ENCODE measurements at places on chromosomes 16 and 17.

- no peak for DNase-seq
Measured at GRCh38 chr17:61836266-61837174, 26.8 kb downstream of the BRIP1 start.

GRCh38 chr16:31020536-31020935 is 10.1 kb upstream of the STX1B start:
- no peak for DNase-seq

DNA sequence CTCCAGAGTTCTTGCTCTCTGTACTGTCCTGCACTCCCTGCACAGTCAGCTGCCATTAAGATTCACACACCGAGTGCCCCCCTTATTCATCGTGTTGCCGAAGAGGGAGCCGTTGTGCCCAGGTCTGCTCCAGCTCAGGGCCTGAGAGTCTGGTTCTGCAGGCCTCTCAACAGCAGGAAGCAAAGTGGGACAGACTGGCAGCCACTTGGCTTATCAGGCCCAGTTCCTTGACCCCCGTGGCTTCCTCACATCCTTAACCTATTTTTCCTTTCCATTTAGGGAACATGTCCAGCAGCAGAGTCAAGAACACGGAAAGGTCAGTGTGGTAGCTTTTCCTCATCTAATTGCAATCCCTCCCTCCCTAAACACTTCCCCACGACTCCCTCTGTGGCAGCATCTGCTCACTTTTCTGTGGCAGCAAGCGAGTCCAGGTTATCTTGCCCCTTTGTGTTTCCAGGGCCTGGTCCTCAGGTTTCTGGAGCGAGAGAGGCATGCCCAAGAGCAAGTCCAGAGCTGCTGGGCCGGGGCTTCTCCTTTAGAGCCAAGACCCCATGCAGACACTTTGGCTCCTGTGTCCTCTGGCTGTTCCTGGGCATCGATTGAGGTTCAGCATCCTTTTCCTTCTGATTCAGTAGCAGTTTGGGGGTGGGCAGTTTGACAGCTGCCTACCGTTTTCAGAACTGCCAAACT is 22.1 kb upstream of the ADAM11 start:
- no peak for DNase-seq

DNA sequence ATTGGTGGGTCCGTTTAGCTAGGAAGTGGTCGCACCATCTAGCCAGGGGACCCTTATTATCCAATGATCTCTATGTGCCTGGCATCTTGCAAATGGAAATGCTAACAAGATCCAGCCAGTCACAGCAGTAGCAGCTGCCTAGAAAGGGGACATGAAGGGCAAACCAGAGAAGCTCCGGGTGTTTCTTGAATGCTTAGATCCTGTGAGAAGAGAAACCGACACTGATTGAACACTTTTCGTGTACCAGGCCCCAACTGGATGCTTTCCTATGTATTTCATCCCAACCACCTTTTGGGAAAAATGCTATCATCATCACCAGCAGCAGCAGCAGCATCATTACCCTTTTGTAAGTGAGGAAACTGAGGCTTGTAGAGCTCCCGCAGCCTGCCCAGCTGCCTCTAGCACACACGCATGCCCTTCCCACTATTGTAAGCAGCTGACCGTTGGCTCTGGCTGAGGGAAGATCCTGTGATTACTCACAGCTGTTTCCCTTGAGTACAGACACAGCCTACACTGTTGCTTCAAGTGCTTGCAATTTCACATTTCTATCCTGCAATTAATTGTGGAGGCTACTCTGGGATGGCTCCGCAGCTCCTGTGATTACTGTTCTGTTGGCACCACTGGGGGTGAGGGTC is 180.7 kb upstream of the CACNG5 start:
- no peak for DNase-seq

- no peak for DNase-seq
Measured at GRCh38 chr17:66915204-66915611, 49.3 kb upstream of the CACNG4 start.

GRCh38 chr17:17855976-17856375 is 19.2 kb upstream of the SREBF1 start:
- DNase-seq, result no peak

- DNase-seq, result no peak
Measured at GRCh38 chr16:4411684-4412083, 4.7 kb downstream of the CORO7 start.

- DNase-seq, result no peak
Measured at GRCh38 chr16:84068041-84068440, 25.4 kb upstream of the SLC38A8 start.

DNA sequence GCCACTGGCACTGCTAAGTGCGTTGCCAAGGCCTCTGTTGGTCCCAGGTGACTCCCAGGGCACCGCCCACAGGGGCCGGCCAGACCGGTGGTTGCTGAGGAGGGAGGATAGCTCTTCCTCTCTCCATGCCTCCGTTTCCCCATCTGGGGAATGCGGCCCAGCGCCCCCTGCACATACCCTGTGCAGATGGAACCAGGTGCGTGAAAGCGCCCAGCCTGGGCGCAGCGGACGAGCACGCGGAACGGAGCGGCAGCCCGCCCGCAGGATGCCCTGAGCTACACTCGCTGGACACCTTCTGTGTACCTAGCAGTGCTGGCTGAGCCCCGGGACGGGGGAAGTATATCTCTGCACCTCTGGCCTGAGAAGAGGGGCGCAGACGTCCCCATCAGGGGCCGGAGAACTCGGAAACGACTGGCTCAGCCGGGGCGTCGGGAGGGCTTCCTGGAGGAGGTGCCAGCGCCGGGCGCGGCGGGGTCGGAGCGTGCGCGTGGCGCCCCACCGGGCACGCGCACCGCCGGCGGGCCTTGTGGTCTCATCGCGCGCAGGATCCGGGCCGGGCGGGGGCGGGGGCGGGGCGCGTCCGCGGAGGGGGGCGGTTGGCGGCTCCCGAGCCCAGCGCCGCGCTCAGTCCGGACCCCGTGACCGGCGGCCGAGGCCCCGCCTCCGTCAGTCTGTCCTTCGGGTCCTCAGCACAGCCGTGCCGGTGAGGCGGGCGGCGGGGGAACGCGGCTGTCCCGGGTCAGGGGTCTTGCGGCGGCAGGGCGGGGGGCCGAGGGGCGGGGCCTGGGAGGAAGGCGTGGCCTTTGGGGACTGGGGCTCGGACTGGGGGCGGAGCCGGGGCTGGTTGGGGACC is at the start of the genes CCDC78 and HAGHL:
CCDC78 (minus strand) TSS at position 6 of the 853 bp plus-strand sequence. CDS start 76 bp downstream, outside the sequence.
HAGHL (plus strand) TSS at position 669 of the 853 bp plus-strand sequence. CDS start 404 bp downstream, outside the sequence.
- peak; percentile 86 for DNase-seq

GRCh38 chr17:42002792-42003301 is 14.4 kb downstream of the DNAJC7 start:
- no peak for DNase-seq

- no peak for DNase-seq
Measured at GRCh38 chr17:72223866-72224291, 103.1 kb downstream of the SOX9 start.

DNA sequence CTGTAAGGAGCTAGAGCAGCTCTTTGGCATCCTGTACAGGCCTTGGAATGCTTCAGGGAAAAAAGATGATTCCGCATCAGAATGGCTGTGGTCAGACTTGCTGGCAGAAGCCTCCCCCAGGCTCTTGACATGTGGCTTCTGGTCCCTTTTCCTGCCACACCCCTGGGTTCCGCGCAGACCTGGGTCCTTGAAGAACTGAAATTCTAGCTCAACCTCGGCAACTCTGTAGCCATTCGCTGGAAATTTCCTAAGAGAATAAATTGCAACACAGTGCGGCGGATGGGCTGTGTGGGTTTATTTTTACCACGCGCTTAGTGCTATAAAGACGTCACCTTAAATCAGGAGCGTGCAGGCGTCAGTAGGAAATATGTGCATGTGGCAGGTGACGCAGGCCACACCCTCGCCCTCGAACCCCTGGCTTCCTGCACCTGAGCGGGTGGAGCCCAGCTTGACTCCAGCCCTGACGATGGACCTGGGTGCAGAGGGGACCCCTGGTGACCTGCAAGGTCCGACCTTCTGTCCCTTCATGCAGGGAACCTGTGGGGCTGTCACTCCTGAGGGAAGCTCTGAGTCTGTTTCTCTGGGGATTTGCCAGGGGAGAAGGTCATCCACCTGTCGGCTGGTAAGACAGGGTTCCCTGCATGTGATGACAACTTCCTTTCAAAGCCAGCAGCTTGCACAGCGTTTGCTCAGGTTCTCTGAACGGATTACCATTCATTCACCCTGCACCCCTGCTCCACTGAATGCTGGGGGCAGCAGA is 46.3 kb downstream of the METRNL start:
- peak; percentile 57 for DNase-seq

DNA sequence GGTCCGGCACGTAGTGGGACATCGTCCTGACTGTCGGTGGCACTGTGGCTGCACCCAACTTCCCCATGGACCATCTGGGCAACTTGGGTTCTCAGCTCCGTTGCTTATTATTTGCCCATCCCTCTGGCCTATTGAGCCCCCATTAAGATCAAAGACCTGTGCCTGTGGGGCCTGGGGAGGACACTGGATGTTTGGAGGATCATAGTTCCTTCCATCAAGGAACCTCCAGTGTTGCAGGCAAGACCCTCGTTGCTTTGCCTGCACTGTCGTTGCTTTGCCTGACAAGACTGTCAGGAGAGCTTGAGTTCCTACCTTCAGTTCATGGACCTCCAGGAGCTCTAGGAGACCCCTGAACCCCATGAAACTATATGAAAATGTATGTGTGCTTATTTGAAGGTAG is 127.2 kb downstream of the CCDC144A start:
- no peak for DNase-seq

- DNase-seq, result no peak
Measured at GRCh38 chr16:27181019-27181790, 22.1 kb upstream of the KDM8 start.

GRCh38 chr16:68070249-68070730 is 14.9 kb upstream of the NFATC3 start:
- no peak for DNase-seq

GRCh38 chr17:80104321-80104955 is 3.1 kb downstream of the GAA start:
- no peak for DNase-seq

DNA sequence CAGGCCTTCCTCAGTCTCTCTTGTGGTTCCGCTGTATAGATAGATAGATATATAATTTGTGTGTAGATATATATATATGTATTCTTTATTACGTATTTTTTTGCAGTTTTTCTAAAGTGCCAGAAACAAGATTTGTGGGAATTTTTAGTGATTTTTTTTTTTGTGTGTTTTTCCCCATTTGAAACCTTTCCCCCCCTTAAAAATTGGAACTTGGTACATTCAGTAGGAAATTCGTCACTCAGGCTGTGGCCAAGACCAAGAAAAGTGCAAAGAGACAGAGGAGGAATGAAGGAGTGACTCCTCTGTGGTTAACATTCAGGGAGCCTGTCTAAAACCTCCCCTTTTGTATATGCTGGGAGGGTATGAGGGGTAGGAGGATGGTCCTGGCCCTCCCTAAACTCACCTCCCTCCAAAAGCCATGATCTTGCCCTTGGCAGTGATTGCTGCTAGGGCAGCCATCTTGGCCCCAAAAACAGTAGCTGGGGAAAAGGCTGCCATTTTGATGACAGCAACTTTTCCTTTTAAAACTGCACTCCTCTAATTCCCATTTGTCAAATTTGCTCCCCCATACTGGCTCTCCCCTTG is 15.2 kb downstream of the CHRNB1 start:
- DNase-seq, result no peak

DNA sequence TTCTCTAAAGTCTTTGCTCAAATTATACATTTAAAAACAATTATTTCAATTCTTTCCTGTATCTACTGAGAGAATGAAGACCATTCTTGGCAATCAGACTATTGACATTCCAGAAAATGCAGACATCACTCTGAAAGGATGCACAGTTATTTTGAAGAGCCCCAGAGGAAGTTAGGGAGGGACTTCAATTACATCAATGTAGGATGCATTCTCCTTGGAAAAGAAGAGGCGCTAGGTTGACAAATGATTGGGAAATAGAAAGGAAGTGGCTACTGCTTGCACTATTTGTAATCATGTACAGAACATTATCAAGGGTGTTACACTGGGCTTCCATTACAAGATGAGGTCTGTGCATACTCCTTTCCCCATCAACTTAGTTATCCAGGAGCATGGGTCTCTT is 74.3 kb downstream of the SSH2 start:
- no peak for DNase-seq

DNA sequence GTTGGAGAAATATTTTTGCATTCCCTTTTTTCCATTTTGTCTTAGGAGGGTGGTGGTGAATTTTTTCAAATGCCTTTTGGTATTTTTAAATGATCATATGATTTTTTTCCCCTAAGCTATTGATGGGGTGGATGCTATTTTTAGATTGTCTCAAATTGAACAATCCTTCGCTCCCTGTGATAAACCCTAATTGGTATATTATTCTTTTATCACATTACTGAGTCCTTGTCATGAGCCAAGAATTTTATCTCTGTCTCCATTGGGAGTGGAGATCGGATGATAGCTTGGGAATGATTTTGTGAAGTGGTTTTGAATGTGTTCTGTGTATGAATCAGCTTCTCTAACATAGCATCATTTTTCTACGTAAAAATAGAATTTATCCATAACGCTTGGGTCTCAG is 15.4 kb downstream of the NECAB2 start:
- no peak for DNase-seq

GRCh38 chr17:37791447-37792399 is 46.9 kb upstream of the HNF1B start:
- peak; percentile 70 for DNase-seq

GRCh38 chr16:84434800-84435199 is 66.5 kb downstream of the ATP2C2 start:
- DNase-seq, result no peak

DNA sequence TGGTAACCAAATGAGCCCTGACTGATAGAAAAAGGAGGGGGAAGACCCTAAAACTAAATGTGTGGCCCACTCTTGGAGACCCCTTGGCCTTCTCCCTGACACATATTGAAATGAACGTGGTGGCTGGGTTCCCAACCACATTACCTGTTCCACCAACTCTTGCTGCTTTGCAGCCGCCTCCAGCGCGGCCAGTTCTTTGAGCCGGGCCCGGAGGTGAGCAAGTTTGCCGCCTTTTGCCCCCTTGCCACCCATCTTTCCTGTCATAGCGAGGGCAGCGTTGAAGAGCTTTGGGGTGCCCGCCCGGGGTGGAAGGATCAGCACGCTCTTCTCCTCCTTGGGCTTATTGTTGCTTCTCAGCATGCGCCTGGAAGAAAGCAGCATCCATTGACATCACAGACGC is 83.2 kb downstream of the CNGB1 start:
- DNase-seq, result no peak

DNA sequence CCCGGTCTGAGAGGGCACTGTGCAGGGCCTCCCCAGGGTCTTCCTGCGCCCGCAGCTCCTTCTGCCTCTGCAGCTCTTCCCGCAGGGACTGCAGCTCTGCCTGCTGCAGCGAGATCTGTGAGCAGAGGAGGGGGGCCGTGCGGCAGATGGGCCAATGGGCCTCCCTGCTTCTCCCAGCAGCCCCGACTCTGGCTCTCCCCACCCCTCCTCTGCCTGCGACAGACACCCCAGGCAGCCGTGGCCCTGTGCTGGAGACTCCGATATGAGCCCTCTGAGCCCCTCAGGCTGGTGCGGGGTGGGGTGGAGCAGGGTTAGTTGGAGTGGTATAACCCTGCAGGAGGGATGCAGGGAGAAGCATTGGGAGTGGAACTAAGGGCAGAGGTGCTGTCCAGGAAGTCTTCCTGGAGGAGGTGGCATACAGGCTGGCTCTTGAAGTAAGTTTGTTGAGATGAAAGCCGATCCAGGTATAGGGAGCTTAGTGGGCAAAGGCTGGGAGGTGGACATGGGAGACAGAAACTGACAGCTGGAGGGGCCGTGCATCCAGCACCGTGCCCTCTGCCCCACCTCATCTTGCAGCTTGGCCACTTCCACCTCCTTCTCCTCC is 5.0 kb downstream of the THOC6 start:
- no peak for DNase-seq

- no peak for DNase-seq
Measured at GRCh38 chr16:61432421-61432820, 603.8 kb downstream of the CDH8 start.

All from activated effector memory CD4-positive, alpha-beta T cell treated with anti-CD3 and anti-CD28 coated beads, Interleukin-2, amount 50 U/mL, for 16 hours (primary cell).